ENCODE measurements at places on chromosomes 5 and 9. TPM values are rescaled to one million over a fixed set of nuclear protein-coding genes. Genes with fewer than 3 reads are reported as not detected.
A peak's percentile ranks its signal among the peaks of the same experiment; 100 is the strongest.

DNA sequence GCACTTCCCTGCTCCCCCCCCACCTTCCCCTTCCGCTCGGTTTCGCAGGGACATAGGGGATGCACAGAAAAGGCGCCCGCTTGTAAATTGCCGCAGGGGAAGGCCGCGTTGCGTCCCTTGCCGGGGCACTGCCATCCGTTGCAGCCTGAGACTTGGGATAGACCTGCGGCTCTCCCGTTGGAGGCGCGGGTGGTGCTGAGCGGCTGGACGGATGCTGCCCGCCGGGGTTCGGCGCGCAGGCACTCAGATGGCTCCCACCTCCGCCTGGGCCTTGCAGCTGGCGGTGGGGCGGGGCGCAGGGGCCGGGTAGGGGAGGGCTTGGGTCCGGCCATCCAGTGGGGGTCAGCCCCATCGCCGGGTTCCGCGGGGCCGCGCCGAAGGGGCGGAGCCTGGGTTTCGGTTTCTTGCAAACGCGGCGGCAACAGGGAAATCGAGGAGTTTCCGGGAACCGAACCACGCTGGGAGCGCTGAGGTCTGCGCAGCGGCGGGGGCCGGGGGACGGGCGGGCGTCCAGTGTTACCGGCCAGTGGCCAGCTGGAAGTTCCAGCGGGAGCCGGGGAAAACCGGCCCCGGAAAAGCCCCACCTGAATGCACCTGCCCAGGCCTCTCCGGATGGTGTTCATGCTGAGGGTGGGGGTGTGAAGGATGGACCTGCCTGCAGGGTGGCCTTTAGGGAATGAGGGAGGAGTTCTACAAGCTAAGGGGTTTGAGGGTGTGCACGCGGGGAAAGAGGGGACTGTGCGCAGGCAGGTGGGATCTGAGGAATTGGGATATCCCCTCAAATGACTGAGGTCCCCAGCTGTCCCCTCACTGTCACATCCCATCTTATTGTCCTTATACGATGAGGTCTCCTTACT is 6.3 kb upstream of the IRF1 start:
- peak; percentile 94 for DNase-seq

The SLC6A19 gene
- 0.80 TPM for polyA plus RNA-seq

The GDF9 gene
- polyA plus RNA-seq, result not detected

The IER5L gene
- polyA plus RNA-seq, result 2.3 TPM

The PCDHB3 gene
- 0.23 TPM for polyA plus RNA-seq

- no peak for DNase-seq
These were observed 64.4 kb upstream of the CACNA1B start for GRCh38 chr9:137813167-137813566.

The OBP2B gene
- polyA plus RNA-seq, result not detected

DNA sequence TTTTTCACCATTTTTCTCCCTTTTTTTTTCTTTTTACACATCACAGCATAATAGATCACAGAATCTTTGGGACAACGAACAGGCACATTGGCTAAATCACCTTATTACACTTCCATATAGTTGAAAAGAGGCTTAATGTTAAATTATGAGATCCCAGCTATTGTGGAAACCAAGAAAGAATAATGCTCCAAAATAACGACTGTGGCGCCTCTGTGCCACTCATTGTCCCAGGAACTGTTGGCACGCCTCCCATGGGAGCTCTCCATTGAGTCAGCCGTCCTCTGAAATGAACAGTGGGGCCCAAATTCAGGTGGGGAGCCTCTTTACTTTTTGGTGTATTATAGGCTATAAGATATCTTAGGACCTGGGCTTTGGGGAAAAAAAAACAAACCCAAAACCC is 82.2 kb upstream of the NFIB start:
- DNase-seq, result no peak

GRCh38 chr9:85178474-85178873 is 508.9 kb downstream of the NTRK2 start:
- DNase-seq, result no peak

The SPATA31C1 gene
- not detected for polyA plus RNA-seq

GRCh38 chr5:140631831-140632365 is 1.1 kb downstream of the CD14 start:
- no peak for DNase-seq

DNA sequence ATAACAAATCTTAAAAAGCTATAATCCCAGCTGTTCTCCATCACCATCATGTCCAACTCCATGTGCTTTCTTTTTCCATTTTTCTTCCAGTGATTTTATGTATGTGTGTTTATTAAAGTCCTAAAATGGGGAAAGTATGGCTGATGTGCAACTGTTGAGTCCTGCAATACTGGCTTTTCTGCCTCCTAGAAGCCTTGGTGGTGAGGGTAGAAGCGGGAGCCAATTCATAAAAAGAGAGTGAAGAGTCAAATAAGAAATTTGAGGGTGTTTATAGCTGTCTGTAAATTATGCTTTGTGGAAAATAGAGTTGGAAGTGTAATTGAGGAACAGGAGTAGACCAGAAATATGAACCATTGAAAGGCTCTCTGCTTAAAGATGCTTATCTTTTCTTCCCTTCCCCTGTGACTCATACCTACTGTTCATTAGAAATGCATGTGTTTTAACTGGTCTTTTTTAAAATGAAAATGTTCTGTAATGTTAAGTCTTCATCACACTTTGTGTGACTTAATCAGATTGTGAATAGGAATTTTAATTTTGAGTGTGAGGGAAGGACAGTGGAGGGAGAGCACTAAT is 80.1 kb downstream of the ZCCHC7 start:
- no peak for DNase-seq

GRCh38 chr9:73889023-73889422 is 608.1 kb upstream of the RORB start:
- no peak for DNase-seq

DNA sequence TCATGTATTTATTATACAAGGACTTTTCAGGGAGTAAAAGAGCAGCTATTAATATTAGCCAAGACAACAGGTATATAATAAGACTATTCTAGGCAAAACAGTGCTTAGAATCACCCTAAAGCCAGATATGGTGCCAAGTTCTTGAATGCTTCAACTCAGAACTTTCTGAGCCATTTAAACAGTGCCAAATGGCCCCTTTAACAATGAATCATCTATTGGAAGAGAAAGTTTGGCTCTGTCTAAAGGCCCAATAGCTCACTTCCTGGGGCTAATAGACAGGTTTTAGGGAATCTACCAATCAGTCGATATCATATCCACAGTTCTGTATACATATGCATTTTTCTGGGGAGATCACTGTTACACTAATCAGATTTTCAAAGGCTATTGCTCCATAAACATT is 42.9 kb downstream of the ZNF474 start:
- no peak for DNase-seq

GRCh38 chr9:20286969-20287368 is 335.3 kb downstream of the MLLT3 start:
- DNase-seq, result no peak

DNA sequence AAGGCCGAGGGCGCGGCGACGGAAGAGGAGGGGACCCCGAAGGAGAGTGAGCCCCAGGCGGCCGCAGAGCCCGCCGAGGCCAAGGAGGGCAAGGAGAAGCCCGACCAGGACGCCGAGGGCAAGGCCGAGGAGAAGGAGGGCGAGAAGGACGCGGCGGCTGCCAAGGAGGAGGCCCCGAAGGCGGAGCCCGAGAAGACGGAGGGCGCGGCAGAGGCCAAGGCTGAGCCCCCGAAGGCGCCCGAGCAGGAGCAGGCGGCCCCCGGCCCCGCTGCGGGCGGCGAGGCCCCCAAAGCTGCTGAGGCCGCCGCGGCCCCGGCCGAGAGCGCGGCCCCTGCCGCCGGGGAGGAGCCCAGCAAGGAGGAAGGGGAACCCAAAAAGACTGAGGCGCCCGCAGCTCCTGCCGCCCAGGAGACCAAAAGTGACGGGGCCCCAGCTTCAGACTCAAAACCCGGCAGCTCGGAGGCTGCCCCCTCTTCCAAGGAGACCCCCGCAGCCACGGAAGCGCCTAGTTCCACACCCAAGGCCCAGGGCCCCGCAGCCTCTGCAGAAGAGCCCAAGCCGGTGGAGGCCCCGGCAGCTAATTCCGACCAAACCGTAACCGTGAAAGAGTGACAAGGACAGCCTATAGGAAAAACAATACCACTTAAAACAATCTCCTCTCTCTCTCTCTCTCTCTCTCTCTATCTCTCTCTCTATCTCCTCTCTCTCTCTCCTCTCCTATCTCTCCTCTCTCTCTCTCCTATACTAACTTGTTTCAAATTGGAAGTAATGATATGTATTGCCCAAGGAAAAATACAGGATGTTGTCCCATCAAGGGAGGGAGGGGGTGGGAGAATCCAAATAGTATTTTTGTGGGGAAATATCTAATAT is 58.1 kb downstream of the BASP1 start:
- no peak for DNase-seq

- DNase-seq, result no peak
These were observed 218.6 kb downstream of the MAN2A1 start for GRCh38 chr5:109908366-109908765.

DNA sequence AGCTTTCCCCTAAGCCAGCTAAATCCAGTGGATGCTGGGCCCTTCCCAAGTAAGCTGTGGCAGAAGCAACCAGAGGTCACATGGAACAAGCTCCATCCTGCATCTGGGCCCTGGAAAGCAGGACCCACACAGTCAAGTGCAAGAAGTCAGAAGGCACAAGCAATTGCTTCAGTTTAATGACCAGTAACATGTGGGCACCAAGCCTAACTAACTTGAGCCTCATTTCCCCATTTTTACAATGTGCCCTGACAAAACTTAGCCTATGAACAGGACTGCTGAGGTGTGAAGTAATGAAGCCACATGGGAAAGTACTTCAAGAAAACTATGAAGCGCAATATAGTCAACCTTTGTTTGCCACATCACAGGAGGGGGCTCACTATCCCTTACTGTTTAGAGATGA is 90.5 kb downstream of the TLE1 start:
- DNase-seq, result no peak

GRCh38 chr9:120528829-120529228 is 51.1 kb downstream of the CDK5RAP2 start:
- no peak for DNase-seq

DNA sequence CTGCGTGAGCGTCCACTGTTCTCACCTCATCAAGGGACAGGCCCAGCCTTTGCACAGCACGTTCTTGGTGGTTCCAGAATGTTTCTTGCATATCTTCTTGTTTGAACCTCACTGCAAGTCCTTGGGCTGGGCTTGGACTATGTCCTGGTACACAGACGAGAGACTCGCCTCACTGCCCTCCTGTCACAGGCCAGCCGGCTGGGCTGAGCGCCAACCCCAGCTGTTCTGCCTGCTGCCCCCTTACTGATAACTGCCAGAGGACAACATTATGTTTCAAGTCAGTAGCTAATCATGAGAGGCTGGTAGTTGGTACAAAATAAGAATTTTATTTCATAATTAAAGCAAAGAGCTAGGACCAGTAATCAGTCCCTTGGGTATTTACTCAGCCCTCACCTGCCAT is 52.8 kb upstream of the LRRTM2 start:
- no peak for DNase-seq

The MEIKIN gene
- not detected for polyA plus RNA-seq

- DNase-seq, result no peak
These were observed 1009.8 kb downstream of the DNAH5 start for GRCh38 chr5:12934722-12935121.

DNA sequence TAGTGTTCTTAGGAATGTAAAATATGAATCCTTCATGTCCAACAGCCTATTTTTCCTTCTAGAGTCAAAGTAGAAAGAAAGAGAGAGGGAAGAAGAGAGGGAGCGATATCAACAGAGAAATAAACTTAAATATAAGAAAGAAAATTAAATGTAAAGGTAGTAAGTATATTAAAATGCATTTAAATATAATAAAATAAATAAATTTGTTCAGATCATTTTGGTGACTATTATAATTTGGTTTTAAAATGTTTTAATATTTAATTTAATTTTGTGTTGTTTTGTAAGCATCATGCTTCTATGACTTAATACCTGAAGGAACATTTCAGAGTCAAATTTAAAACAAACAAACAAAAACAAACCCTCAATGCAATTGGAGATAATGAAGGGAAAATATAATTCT is 405.2 kb upstream of the IRX1 start:
- no peak for DNase-seq

DNA sequence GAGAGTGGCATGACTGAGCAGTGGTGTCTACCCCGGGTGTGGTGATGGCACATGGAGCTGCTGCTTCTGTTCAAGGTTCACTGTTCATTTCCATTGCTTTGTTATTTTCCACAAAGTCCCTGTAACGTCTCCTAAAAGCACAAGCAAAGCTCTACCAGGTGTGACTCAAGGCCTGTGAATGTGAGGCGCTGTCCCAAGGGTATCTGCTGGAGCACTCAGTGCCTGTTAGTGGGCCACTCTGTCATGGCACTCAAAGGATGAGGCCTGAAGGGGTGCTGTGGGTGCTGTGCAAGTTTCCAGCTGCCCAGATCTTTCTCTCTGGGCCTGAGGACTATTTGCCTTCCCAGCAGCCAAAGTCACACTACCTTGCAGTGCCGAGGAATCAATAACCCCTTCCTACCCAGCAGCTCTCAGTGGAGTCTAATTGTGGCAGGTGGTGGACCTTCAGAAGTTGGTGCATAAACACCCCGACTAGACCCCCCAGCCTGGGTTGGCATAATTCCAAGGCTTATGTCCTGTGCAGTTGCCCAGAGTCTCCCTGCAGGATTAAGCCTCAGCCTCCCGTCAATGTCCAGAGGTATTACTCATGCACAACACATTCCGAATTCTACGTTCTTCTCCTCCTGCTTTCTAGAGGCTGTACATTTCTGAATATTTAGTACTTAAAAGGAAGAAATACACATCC is 17.4 kb upstream of the PTCH1 start:
- no peak for DNase-seq

The PCDHGA10 gene
- 0.60 TPM for polyA plus RNA-seq

The SLIT3 gene
- 4.0 TPM for polyA plus RNA-seq

- no peak for DNase-seq
These were observed 25.4 kb downstream of the OGN start for GRCh38 chr9:92378865-92379560.

The WNT8A gene
- polyA plus RNA-seq, result not detected

- DNase-seq, result no peak
These were observed 177.3 kb downstream of the C9orf152 start for GRCh38 chr9:110030632-110031031.

DNA sequence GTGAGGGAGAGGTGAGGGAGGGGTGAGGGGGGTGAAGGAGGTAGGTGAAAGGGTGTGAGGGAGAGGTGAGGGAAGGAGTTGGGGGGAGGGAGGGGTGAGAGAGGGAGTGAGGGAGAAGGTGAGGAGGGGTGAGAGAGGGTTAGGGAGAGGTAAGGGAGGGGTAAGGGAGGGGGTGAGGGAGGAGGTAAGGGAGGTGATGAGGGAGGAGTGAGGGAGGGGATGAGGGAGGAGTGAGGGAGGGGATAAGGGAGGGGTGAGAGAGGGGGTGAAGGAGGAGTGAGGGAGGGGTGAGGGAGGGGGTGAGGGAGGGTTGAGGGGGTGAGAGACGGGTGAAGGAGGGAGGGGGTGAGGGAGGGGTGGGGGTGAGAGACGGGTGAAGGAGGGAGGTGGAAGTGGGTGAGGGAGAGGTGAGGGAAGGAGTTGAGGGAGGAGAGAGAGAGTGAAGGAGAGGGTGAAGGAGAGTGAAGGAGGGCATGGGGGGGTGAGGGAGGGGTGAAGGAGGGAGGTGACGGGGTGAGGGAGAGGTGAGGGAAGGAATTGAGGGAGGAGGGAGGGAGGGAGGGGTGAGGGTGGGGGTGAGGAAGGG is 18.5 kb downstream of the NINJ1 start:
- peak; percentile 22 for DNase-seq

The PLAC8L1 gene
- not detected for polyA plus RNA-seq

The PCDHGA8 gene
- polyA plus RNA-seq, result not detected

The PKD2L2 gene
- not detected for polyA plus RNA-seq

GRCh38 chr5:172881691-172882370 is 47.8 kb downstream of the ERGIC1 start:
- no peak for DNase-seq

Measured in sigmoid colon (tissue), 7 donors.